Stimulated activated memory B cell treated with anti-CD40 and anti-IgM and Interleukin-4, amounts not matched to agents 10 μg/mL and 1 μg/mL and 100 μg/mL, for 72 hours (primary cell): ENCODE measurements at places on chromosomes 2 and 18.

- no peak for ATAC-seq
Measured at GRCh38 chr18:24197412-24197811, 58.5 kb downstream of the CABYR start.

DNA sequence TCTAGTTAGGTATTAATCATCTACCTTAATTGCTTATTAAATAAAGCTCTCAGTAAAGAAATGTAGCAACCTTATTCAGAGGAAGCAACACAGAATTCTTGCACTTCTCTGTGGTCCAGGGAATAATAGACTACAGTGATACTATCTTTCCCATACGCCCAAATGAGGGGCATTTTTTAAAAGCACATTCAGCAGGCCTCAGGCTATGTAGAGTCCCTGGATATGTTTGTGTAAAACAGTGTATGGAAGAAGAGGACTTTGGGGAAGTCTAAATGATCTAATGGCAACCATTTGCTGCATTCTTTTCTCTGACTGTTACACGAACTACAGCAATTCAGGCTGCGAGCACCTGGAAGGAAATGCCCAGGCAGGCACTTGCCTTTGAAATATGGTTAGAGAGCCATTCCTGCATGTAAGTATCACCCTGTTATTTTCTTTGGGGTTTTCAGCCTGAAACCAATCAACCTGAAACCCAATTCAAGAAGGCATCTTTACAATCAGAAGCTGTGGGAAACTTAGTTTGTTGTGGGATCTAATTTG, 1814.7 kb upstream of the CELF4 start:
- ATAC-seq: no peak

- no peak for ATAC-seq
Measured at GRCh38 chr18:22439447-22439846, 21.7 kb upstream of the CTAGE1 start.

DNA sequence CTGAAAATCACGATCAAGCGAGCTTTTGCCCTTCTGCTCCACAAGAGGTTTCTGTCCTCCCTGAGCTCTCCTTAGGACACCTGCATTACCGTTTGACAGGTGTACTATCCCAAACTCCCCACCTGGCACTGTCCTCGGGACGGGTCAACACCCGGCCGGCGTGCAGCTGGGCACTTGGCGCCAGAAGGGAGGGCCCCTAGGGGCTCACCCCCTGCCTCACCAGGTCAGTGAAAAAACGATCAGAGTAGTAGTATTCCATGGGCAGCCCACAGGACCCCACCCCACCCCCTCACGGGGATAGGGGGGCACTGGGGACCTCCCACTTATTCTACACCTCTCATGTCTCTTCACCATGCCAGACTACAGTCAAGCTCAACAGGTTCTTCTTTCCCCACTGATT, 117.6 kb upstream of the ANKRD30BL start:
- ATAC-seq: peak; percentile 51

GRCh38 chr2:213763354-213763753, 479.1 kb downstream of the SPAG16 start:
- no peak for ATAC-seq

DNA sequence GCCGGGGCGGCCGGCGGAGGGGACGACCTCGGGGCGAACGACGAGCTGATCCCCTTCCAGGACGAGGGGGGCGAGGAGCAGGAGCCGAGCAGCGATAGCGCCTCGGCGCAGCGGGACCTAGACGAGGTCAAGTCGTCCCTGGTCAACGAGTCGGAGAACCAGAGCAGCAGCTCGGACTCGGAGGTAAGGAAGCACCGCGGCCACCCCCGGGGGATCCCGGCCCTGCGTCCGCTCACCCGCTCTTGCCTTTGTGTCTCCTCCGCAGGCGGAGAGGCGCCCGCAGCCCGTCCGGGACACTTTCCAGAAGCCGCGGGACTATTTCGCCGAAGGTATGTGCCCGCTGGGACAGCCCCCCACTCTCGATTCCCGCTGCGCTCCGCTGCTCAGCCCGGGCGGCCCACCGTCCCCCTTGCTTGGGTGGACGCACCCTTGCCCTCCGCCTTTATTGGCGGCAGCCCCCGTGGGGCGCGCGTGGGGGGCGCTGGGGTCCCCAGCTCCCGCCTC, 611 bp downstream of the TCF7L1 start:
- ATAC-seq: no peak

DNA sequence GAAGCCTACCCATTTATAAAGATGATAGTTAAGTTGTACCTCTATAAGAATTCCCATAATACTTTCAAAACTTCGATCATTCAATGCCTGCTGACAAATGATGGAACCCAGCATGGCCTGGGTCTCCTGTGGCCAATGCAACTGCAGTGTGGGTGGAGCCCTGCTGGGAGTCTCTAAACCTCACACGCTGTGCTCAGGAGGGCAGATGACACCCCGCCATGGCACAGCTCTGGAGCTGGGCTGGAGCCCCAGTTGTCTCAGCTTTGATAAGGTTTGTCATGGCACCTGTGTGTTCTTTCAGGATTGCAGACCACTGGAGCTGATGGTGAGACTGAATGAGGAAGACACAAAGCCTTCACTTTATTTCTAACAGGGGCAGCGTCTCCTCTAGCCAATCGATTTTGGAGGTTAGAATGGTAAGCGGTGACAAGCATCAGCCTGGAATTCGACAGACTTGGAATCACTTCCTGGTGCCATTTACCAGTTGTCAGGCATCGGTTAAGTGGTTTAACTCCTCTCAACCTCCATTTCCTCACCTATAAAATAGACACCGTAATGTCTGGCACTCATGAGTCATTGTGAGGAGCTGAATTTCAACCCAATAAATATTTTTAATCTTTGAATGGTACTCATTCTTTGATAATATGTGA, 383.6 kb upstream of the SALL3 start:
- ATAC-seq: no peak

- no peak for ATAC-seq
Measured at GRCh38 chr2:120251880-120252224, 800 bp upstream of the RALB start.

- no peak for ATAC-seq
Measured at GRCh38 chr2:52594026-52594425, 1173.6 kb upstream of the CHAC2 start.

GRCh38 chr2:159084384-159085370, 116.2 kb downstream of the TANC1 start:
- no peak for ATAC-seq

DNA sequence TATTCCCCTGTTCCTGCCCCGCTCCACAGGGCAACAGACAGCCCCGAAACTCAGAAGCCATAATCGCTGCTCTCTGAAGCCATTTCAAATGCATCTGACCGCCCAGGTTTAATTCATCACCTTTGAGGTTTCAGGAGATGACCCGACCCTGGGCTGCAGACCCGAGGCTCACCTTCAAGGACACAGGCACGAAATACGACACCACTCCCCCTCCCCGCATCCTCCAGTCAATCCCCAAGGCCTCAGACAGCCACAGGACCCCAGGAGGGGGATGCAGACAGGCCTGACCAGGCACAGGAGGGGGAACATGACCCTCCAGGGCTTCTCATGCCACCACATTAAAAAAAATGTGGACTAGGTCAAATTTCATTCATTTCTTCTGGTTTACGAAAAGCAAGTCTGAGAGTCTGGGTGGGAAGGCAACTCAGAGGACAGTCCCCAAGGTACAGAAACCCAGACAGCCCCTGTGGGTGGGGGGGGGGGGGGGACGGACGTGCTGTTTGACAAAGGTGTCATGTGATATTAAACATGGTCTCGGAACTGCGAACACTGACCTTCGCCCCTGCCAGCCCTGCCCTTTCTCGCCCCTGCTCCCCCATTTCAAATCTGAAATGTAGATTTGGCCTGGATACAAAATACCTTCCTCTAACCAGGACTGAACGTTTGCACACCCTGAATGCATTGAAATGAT, 142.9 kb downstream of the BCL11A start:
- ATAC-seq: no peak

DNA sequence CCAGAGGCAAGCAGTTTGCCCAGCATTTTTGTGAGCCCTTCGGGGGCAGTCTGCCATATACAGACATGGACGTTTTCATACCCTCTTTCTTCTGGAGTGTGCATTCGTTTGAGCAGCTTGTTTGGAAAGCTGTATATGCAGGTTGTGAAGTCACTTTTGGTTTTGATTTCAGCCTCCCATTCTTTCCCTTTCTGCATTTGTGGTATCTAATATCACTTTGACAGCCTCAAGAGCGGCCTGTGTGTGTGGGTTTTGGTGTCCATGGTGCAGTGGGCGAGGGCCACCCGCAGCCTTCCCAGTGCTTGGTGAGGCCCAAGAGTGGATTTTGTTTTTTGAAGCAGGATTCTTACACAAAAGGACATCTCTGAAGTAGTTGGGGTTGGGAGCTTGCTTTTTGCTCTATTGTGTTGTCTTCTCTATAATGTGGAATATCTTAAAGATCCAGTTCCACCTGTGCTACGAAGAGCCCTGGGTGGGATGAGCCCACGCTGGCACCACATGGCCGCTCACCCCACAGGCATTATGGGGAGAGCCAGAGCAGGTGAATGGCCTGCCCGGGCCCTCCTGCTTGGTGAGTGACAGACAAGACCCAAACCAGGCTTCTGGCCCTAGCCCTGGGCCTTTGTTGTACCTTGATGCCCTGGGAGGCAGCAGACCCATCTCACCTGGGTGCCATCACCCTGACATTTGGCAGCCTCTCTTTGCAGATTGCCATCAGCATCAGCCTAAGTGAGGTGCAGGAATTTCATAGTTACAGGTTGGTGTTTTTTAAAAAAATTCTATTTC, 29.5 kb downstream of the INPP4A start:
- ATAC-seq: no peak

DNA sequence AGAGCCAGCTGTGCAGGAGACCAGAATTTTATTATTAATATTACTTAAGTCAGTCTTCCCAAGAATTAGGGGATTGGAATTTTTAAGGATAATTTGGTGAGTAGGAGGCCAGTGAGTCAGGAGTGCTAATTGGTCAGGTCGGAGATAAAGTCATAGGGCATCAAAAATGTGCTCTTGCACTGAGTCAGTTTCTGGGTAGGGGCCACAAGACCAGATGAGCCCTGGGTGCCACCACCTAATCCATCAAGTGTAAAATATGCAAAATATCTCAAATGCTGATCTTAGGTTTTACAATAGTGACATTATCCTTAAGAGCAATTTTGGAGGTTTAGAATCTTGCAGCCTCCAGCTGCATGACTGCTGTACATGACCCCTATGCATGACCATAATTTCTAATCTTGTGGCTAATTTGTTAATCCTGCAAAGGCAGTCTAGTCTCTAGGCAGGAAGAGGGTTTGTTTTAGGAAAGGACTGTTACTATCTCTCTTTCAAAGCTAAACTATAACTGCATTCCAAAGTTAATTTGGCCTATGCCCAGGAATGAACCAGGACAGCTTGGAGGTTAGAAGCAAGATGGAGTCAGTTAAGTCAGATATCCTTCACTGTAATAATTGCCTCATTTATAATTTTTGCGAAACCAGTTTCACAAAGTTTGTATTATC, 215.9 kb downstream of the RNF152 start:
- no peak for ATAC-seq

DNA sequence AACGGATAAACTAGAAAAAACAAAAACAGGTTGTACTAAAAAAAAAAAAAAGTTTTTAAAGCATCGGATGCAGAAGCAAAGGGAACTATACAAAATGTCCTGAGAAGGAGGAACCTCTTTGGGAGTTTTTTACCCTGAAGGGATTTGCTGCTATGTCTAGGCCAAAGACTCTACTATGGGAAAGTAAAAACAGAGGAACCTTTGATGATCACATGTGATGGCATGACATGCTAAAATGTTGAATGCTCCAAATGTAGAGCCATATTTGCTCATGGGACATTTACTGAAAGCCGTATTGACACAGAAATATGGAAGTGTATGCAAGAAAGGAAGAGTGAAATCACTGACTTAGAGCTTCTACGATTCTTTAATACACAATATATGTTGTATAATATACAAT, 992.0 kb upstream of the ZEB2 start:
- no peak for ATAC-seq

DNA sequence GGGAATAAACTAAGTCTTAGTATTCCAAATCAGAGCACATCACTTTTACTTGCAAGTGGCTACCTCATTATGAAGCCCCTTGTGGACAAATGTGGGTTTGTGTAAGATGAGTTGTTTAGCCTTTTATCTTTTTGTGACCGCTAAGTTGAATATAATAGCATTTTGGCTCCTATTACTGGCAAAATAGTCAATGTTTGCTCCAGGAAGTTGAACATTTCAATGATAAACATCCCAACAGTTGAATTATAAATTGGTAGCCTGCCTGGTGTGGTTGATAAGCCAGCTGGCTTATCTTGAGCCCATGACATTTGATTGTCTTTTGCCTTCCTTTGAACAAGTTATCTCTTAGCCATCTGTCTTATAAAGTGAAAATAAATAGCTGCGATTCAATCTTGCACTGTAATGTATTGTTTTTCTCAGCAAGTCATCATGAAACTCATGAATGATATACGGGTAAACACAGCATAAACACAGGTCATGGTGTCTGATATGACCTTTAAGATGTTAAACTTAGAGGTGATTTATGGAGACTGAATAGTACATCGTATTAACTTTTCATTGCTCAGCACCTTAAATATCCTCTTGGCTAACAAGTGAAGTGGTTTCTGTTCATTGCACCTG, 338.4 kb downstream of the SOCS6 start:
- ATAC-seq: no peak

DNA sequence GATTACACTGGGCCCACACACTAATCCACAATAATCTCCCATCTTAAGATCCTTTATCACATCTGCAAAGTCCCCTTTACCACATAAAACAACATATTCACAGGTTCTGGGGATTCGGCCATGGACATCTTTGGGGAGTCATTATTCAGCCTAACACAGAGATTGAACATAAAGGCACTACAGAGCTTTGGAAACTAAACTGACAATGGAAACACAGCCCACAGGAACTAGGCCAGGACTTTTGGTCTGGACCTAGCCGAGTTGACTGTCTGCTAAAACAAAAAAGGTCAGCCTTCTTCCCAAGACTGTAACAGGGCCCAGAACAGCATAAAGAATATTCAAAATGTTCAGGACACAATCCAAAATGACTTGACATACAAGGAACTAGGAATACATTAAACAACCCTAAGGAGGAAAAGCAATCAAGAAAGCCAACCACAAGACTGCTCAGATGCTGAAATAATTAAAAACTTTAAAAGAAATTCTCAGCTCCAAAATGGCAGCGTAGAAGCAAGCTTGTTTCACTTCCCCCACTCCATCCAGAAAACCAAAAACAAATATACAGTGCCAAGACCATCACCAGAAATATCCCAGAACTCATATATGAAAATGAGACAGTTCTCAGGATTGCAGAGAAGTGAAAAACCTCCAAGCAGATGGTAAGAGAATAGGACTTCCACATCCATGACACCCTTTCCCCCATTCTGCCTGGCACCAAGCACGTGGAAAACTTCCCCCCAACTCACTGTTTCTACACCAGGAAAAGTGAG, 207.8 kb downstream of the ATAD2B start:
- no peak for ATAC-seq
